CD4-positive, alpha-beta T cell treated with Interleukin-17A for 1 hour (primary cell): ENCODE measurements at places on chromosomes 6 and 20.

DNA sequence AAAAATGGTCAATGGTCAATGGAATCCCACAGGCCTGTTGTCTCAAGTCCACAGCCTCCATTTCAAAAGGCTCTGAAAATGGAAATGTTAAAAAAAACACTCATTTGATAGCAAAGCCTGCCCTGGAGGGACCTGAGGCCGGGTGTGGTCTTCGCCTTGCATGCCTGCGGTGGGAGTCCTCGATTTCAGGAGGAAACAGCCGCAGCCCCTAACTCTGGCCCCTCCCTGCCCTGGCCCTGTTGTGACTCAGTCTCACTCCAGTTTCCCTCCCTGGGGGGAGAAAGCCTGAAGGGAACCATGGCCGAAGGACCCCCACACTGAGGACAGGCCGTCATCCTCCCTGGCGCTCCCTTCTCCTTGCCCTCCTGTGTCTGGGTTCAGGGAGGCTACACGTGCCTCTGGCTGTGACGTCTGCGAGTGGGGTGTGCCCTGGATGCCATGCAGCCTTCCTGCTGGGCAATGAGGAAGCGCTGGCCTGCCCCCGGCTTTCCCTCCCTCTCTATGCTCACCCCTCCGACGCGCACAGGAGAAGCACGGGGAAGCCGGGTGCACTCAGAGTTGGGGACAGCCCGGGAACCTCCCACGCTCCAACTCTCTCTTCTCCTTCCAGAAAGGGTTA lies 9.2 kb downstream of the BHLHE23 start:
- DNase-seq, result no peak

GRCh38 chr20:24957326-24958016 lies 8.4 kb downstream of the CST7 start:
- no peak for DNase-seq

DNA sequence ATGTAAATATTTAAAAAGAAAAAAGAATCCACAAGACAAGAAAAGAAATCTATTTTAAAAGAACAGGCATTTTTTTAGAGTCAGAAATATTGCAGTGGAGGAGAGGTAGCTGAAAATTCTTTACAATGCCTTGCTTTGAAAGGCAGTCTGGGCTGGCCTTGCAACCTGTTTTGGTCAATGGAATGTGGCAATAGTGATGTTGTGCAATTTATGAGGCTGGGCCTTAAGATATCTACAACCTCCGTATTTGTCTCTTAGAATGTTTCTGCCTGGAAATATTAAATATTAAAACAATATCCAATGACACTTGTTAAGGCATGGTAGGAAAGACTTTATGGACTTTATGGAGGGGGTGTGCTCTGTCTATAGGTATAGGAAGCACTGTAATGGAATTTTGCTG lies 14.8 kb upstream of the SCGN start:
- no peak for DNase-seq

DNA sequence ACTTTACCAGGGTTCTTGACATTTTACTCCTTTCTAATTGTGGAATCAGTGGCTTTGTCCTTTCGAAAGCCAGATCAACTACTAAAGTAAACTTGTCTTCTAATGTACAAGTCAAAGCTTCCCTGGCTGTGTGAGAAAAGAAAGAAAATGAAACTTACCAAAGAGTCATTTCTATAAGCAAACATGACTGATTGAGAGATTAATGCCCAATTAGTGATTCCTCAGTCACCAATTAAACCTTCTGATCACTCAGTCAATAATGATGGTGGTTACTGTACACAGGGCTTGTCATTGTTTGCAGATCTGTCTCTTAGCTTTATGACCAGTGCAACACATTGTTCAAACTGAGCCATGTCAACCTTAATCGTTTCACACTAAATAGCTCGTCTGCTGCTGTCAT lies 1168.4 kb upstream of the CITED2 start:
- no peak for DNase-seq

GRCh38 chr6:113777601-113778000 lies 79.5 kb upstream of the MARCKS start:
- DNase-seq, result no peak

GRCh38 chr20:61320691-61321425 lies 68.8 kb downstream of the CDH4 start:
- DNase-seq, result no peak

- DNase-seq, result no peak
These were observed 43.9 kb downstream of the PLCB1 start for GRCh38 chr20:8175741-8176675.

DNA sequence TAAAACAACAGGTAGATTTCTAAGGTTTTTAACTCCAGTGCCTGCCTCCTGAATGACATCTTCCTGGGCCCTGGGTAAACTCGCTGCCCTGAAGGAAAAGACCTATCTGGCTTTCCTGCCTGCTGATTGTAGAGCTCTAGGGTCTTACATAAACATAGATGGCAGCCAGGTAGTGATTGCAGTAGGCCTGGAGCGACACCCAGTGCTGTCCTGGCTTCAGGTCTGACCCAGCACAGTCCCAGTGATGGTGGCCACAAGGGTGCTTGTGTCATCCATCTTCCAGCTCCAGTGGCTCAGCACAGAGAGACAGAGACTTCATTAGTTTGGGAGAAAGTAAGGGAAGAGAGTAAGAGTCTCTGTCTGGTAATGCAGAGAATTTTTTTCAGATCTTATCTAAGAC lies 542.9 kb upstream of the IMPG1 start:
- no peak for DNase-seq

GRCh38 chr6:132937466-132937906 lies 123.1 kb downstream of the RPS12 start:
- no peak for DNase-seq

DNA sequence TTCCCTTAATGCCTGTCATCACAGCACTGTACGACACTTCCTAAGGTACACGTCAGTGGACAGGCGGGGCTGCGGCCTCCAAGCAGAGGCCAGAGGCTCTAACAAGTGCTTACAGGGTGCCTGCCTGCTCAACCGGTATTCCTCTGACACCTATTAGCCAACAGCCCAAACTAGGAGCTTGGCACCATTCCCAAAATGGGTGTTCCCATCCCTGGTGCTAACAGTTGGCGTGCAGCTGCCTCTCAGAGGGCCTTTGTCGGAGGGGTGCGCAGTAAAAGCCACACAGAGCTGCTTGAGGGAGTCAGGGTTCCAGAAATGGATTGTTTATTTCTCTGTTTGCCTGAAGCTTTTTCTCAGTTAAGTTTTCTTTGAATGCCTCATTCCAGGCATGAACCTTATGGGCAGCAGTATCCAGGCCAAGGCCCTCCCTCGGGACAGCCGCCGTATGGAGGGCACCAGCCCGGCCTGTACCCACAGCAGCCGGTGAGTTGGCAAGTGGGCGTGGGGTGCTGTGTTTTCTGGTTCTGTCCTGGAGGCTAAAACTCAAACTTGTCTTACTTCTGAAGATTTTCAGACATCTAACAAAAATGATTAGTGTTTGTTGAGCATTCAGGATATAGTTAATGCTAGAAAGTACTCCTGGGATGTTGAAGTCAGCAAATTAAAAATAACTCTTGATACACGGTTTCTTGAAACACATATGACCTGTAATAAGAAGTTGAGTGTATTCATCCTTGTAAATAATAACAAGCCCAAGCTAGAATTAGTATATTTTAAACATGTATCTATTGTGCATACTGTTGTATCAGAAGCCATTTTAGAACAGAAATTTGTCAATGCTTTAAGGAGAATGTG lies 124.7 kb downstream of the TMEM242 start:
- no peak for DNase-seq

DNA sequence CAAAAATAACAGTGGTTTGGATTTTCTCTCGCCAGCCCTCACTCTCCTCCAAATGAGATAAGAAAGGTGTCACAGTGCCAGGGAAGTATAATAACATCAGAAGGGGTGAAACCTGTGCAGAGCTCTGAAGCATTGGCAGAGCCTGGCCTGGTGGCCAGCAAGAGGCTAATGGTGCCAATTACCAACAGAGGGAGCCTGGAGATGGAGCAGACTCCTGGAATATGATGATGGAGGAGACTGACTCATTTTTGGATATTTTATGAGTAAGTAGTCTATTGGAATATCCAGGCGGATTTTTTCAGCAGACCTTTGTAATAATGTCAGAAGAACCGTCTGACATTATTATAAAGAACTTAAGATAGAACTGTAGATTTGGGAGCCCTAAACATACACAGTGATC lies 442.6 kb upstream of the MARCKS start:
- DNase-seq, result no peak

DNA sequence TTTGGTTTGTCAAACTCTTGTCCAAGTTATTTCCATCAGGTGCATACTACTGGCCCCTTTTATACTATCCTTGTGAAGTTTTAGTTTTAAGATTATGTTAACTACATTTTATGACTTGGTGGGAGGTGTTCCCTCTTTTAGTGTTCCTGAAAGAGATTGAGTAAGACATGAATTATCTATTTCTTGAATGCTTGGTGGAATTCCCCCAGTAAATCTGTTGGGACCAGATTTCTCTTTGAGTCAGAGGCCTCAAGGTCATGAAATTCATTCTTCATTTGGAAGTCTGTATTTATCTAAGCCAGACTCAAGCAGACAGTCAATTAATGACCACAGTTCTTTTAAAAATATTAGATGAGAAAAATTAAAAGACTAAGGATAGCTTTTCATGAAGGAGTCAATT lies 81.3 kb downstream of the MOXD1 start:
- DNase-seq, result no peak

GRCh38 chr20:3405696-3406358 lies 1.6 kb downstream of the DNAAF9 start:
- DNase-seq, result no peak

DNA sequence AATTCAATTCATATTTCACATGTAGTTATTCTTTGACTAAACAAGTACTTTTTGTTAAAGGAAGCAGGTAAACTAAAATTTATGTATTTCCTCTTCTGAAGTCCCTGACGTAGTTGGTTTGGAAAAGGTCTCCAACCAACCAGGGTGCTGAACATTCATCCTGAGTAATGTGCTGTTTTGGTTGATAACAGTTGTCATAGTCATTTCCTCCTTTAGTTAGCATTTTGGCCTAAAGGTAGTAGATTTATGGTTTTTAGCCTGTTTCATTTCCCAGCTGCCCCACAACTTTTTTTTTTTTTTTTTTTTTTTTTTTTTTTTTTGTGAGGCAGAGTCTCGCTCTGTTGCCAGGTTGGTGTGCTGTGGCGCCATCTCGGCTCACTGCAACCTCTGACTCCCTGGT lies 382.8 kb upstream of the FLRT3 start:
- no peak for DNase-seq

- no peak for DNase-seq
These were observed 23.1 kb downstream of the NUDT3 start for GRCh38 chr6:34369385-34369784.
